ENCODE measurements at places on chromosomes 5 and 9.
A peak's percentile ranks its signal among the peaks of the same experiment; 100 is the strongest.

DNA sequence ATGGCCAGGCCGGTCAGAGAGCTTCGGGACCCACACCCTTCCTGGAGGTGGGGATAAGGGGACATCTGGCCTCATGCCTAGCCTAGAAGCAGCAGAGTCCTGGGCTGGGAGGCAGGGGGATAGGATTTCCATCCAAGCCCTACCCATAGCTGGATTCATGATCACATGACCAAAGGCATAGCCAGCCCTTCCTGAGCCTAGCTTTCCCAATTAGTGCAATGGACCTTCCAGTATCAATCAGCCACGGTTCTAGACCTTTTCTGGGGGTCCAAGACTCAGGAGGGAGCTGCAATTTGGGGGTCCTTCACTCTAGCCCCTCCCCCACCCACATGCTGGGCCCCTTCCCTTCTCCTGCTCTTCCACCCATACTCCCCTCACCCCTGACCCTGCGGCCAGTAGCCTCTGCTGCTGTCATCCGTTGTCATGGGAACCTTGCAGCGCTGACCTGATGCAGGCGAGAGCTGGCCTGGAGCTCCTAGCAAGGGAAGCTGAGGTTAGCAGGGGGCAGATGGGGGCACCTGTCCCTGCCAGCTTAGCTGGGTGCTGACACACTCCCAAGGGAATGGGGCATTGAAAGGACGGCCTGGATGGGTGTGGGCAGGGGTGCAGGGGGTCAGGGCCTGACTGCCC, 44.6 kb downstream of the CXXC5 start:
- no peak for DNase-seq

- no peak for DNase-seq
Measured at GRCh38 chr5:75736273-75736672, 19.0 kb upstream of the POC5 start.

DNA sequence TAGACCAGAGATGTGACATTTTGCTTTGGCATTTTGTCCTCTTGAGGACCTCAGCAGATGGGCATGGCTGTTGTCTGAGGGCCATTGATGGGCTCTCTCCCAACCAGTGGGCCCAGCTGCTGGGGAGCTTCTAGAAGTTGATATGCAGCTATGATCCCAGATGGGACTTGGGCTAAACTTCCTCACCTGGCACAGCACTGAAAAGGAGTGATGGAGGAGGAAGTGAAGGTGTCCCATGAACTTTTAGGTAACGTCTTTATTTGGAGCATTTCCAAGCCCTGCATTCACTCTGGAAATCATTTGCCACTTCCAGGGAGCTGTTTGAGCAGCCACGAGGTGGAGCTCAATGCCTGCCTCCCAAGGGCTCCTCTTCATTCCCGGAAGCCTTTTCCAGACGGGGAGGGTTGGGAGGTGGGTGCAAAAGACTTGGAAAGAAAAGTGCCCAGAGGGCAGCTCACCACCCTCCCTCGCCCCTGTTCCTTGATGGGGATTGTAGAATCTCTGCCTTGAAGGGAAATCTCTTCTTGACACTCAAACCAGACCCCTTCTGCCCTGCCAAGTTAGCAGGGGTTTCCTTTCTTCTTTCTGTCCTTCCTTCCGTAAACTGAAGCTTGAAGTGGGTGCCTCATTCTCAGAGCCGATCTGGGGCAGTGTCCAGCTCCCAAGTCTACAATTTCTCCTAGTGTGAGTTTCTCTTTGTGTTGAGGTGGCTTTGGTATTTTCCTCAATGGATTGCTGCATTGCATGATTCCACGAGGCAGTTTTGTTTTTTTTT, 18.1 kb upstream of the NEUROG1 start:
- DNase-seq, result no peak

DNA sequence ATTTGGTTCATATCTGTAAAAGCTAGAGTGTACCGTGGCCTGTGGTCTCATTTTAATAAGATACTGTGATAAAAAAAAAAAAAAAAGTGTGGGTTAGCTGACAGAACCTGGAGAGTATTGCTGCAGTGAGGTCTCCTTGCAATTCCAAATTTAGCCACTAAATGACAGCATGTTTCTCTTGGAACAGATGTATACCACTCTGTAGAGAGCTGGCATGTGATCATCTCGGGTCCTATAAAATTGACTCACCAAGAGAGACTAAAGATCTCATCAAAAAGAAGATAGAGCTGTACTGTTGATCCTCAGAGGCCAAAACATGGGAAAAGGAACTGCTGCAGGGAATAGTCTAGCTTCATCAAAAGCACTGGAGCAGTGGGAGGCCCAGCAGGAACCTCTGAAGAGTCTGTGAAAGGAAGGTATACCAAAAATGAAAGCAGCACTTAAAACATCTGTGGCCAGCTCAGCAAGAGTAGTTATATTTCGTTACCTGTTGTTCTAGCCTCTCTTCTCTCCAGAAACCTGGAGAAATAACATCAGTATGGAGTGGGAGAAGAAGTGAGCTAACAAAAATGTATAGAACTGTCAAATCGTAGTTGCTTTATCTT, 826.8 kb downstream of the EFNA5 start:
- no peak for DNase-seq

DNA sequence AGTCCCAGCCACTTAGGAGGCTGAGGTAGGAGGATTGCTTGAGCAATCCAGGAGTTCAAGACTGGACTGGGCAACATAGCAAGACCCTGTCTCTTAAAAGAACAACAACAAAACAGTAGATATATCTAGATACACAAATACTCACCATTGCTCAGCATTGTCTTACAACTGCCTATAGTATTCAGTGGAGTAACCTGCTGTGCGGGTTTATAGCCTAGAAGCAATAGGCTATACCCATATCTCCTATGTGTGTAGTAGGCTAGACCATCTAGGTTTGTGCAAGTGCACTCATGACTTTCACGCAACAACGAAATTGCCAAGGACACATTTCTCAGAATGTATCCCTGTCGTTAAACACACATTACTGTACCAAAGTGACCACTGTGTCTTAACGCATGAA, 44.7 kb downstream of the SLIT3 start:
- DNase-seq, result no peak

GRCh38 chr5:14399054-14399692, 182.4 kb upstream of the OTULINL start:
- DNase-seq, result no peak

- no peak for DNase-seq
Measured at GRCh38 chr5:151224372-151224771, 480 bp upstream of the CCDC69 start.

DNA sequence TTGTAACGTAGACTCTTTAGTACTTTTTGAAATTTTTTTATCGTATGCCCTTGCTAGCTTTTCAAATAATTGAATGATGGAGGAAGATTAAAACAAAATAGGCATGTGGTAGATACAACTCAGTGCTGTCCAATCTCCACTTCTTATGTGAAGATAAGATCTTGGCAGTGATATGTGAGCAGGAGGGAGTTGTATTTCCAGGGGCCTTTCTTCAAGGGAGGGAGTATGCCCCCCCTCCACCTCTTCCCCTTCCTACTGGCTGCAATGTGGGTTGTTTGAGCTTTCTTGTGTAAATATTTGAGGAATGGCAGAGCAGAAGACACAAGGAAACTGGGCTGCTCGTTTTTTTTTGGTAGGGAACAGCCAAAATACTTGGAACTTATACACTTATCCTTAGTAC, 374.9 kb downstream of the PSAT1 start:
- DNase-seq, result no peak

DNA sequence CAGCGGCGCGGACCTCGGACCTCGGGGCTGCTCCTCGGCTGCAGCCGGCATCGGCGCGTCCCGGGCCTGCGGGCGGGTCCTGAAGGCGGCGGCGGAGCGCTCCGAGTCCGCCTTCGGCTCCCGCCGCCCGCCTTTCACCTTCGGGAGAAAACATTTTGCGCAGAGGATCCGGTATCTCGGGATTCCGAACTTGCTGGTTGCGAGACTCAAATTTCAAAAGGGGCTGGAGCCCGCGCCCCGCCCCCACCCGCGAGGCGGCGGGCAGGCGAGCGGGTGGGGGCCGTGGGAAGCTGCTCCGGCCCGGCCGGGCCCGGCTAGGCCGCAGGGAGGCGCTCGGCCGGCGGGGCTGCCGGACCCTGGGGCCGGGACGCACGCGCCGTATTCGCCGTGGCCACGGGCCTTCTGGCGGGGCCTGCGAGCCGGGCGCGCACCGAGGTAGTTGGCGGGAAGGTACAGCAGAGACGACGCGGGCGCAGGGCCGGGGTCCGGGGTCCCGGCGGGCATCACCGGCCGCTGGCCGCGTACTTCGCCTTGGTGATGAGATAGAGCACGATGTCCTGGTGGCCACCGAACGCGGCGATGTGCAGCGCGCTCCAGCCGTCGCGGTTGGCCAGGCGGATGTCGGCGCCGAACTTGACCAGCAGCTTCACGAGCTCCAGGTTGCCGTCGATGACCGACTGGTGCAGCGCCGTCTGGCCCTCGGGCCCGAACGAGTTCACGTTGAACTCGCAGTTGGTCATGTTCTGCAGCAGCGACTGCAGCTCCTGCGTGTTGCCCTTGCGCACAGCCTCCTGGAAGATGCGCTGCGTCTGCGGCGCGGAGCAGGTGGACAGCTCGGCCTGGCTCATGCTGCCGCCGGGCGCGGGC, 757 bp downstream of the NRARP start:
- peak; percentile 89 for DNase-seq

GRCh38 chr9:130627896-130628792, 36.2 kb upstream of the PRDM12 start:
- DNase-seq, result no peak

- DNase-seq, result no peak
Measured at GRCh38 chr9:98037357-98037756, 19.2 kb upstream of the NANS start.

- DNase-seq, result no peak
Measured at GRCh38 chr9:109453210-109453842, 44.8 kb downstream of the PTPN3 start.

DNA sequence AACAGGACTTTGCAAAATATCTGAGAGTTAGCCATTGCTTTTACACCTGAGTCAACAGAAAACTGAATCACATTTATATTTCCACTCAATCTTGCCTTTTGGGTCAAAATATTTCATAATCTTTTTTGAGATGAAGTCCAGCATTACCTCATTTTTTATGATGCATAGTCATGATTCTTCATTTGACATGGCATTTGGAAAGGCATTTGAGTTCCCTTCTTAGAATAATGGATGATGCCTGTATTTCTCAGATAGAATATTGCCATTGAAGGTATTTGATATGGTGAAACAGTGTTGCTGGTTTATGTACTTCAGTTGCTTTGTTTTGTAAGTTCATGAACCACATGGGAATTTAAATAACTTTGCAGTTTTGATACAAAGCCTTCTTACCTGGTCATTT, 180.4 kb downstream of the PRR16 start:
- no peak for DNase-seq

- no peak for DNase-seq
Measured at GRCh38 chr9:107281922-107282667, 984 bp upstream of the RAD23B start.

- DNase-seq, result no peak
Measured at GRCh38 chr5:5217371-5217770, 77.2 kb downstream of the ADAMTS16 start.

GRCh38 chr5:594226-594860, 17.8 kb upstream of the CEP72 start:
- no peak for DNase-seq

- DNase-seq, result no peak
Measured at GRCh38 chr5:50606179-50606578, 60.3 kb upstream of the PARP8 start.

- no peak for DNase-seq
Measured at GRCh38 chr5:82624062-82624461, 345.9 kb upstream of the RPS23 start.

- DNase-seq, result peak; percentile 54
Measured at GRCh38 chr5:157476702-157477408, 16.8 kb downstream of the NIPAL4 start.

- no peak for DNase-seq
Measured at GRCh38 chr9:92739346-92739970, 25.2 kb downstream of the BICD2 start.

- no peak for DNase-seq
Measured at GRCh38 chr9:77856615-77857014, 175.0 kb downstream of the GNAQ start.

- DNase-seq, result no peak
Measured at GRCh38 chr9:2818804-2819121, 25.1 kb downstream of the PUM3 start.

DNA sequence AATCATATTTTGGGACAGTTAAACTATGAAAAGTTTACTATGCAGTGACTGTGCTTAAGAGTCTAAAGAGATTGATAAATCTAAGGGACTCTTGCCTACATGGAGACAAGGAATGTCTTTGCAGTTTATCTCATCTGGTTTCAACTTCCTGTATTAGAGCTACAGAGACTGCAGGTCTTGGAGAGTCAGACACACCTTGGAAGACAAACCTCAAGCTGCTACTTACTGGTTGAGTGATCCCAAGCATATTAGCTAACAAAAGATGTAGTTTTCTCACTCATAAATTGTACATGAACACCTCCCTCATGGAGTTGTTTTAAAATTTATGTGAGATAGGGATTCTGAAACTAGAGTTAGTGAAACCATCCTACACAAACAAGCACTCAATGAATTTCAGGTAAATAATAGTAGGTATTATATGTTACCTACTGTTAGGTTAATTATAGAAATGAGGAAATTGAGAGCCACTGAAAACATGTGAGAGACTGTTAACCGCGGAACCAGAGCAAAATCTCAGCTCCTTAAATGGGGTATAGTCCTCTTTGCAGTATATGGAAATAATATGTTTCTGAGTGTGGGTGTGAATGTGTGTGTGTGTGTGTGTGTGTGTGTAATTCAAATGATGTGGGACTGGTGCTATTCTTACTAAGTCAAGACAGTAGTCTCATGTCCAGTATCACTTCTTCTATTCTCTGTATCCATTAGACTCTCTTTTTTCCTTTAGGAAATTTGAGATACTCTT, 752.1 kb downstream of the DTWD2 start:
- no peak for DNase-seq

- DNase-seq, result peak; percentile 67
Measured at GRCh38 chr5:72541501-72542225, 34.5 kb upstream of the ZNF366 start.

- no peak for DNase-seq
Measured at GRCh38 chr5:175378444-175379028, 65.4 kb downstream of the DRD1 start.

DNA sequence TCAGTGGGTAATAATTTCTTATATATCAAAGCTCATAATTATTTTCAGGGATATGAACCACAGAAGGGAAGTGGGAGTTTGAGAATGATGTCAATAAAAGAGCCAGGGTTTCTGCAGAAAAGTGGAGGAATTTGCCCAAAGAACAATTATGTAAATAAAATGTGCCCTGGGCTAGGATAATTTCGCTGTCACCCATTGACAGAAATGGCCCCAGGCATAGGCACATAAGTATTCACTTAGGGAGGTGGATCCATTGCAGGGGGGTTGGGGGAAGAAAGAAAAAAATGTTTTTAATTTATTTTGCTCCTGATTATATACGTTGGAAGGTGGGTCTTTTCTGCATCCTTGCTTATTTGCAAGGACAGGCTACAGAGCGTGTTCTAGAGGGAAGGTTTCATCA, 135.1 kb upstream of the IRX2 start:
- DNase-seq, result no peak

GRCh38 chr5:39577529-39577928, 152.7 kb upstream of the DAB2 start:
- no peak for DNase-seq
